A549 (cell line): ENCODE measurements at places on chromosomes 3 and 15.

DNA sequence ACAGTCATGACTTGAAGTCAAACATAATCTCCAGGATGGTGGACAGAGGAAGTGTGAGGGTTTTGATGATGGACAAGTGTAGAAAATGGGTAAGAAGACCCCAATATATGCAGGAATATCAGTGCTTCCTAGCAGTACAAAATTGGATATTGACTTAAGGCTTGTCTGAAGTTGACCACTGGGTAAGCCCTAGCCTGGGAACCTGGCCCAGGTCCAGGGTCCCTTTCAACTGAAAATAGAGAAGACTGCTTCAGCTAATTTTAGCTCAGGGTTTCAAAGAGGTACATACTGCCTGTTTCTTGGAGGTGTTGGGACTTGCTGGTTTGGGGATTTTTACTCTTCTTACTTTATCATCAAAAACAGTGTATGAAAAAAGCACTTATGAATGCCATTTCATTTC is 4.7 kb downstream of the NR1D2 start:
- DNase-seq: no peak

DNA sequence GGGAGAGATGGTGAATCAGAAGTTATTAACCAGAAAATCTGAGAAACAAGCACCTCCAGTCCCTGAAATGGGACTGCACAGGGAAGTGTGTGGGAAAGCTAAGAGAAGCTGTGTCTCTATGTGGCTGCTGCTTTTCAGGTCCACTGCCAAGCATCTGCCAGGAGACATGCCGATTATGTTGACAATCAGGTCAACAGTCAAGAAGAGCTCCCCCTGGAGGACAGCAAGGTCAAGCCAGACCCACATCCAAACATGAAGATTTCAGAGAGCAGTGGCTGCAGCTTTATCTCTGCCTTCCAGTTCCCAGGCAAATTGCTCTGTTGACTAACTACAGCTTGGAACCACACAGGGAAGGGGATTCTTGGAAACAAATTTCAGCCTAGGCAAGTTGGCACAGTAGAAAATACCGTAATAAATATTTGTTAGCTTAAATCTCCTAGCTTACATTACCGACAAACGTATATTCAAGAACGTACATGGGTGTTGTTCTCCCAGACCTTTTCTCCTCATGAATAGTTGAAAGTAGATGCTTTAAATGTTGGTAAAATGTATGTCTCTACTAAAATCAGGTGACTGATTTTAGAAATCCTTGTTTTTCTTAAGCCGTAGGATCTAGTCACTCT is 394.5 kb upstream of the RARB start:
- peak; percentile 74 for DNase-seq

- no peak for DNase-seq
Measured at GRCh38 chr15:64156652-64157331, 5.3 kb downstream of the SNX22 start.

DNA sequence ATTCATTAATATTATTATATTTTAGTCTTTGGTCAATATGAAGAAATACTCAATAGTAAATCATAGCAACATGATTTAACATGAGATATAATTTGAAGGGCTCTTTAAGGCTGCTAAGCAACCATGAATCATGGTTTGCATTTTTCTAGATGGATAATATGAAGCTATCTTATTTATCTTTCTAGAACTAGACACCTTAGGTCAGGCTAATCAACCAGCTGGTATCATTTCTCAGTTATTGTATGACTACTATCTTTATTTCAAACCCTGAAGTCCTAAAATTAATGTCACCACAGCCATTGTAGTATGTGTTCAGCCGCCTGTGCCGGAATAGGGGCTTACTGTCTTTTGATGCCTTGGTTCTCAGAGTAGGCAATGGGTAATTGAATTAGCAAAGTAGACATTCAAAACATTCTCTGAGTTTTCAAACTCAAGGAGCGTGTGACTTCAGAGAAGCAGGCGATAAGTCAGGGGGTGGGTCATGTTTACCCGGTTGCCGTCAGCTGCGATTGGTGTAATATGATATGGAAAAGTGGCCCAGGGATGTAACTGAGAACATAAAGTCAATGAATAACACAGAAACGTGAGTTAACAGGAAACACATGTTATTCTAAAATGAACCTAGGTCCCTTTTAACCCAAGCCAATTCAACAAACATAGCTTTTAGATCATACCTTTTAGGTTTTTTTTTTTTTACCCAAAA is 93.4 kb upstream of the CTDSPL start:
- DNase-seq: peak; percentile 11

DNA sequence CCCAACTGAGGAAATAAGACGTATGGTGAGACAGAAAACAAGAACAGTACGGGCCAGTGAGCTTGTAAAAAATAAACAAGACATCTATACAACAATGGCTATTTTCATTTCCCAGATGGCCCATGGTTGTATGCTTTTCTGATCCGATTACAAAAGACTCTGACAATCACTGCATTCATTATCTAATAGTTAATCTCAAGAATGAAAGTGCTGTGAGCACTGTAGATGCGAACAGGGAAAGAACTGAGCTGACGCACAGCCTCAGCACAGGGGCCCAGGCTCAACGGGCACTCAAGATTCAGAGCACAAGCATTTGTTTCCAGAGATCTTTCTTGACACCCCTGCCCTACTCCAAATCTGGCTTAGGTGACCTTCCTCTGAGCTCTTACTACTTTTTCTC is 6.9 kb downstream of the MTMR10 start:
- DNase-seq: no peak

GRCh38 chr3:40240921-40241320 is 68.6 kb upstream of the EIF1B start:
- no peak for DNase-seq

- no peak for DNase-seq
Measured at GRCh38 chr3:89558711-89559110, 451.3 kb downstream of the EPHA3 start.

DNA sequence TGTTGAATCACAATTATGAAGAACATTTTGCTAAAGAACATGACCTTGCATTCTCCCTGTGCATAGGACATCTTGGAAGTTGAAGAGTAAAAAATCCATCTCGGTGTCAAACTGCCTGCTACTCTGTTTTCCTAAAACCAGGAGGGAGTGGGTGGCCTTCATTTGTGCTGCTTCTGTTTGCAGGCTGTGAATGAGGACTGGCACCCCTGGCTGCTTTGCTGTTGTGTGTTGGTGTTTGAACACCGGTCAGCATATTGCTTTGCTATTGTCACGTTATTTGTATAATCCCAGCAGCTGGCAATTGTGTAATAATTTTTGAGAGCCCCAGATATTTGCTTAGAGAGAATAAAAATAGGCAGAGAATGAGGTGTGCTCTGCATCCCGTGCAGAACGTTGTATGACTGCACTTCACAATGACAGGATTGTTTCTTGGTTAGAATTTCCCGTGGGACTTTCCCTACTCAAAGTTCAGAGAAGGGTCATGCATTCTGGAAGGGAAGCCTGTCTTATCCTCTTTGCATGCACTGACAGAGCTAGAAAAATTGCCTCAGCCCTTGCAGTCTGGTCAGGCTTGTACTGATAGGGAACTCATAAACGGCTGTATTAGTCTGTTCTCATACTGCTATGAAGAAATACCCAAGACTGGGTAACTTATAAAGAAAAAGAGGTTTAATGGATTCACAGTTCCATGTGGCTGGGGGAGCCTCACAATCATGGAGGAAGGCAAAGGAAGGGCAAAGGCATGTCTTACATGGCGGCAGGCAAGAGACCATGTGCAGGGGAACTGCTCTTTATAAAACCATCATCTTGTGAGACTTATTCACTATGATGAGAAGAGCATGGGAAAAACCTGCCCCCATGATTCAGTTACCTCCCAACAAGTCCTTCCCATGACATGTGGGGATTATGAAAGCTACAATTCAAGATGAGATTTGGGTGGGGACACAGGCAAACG is 16.3 kb downstream of the SV2B start:
- no peak for DNase-seq

DNA sequence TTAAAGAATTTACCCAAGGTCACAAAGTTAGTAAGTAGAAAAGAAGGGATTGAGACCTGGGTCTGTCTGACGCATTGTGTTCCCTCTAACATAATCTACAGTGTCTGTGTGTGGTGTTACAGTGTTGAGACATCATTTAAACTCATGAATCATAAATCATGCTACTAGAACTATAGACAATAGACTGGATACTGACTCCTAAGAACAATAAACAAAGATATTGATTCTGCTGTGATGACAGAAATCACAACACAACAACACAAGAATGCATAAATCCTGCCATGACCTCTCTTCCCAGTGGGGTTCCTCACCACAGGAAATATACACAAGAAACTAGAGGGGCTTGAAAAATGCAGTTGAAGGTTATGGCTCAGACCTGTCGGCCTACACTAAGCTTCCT is 44.3 kb downstream of the TRIM69 start:
- DNase-seq: no peak
